ENCODE measurements at places on chromosomes 7 and 10. TPM values are rescaled to one million over a fixed set of nuclear protein-coding genes. Genes with fewer than 3 reads are reported as not detected.

DNA sequence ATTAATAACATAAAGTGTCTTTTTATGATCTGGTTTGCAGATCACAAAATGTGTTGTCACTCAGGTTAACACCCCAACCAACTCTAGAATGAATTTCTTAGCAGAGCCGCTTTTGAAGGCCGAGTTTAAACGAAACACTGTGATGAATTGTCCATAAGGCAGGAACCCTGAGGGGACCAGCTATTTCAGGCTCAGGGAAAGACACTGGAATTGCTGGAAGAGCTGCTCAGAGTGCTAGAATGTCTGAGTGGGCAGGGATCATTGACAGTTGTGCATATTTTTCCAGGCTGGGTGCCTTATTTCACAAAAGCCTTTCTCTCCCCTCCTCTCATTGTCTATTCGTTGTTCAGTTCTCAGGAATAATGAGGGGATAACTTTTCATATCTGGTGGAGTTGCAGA, 68.7 kb upstream of the PRKG1 start:
- DNase-seq, result no peak

DNA sequence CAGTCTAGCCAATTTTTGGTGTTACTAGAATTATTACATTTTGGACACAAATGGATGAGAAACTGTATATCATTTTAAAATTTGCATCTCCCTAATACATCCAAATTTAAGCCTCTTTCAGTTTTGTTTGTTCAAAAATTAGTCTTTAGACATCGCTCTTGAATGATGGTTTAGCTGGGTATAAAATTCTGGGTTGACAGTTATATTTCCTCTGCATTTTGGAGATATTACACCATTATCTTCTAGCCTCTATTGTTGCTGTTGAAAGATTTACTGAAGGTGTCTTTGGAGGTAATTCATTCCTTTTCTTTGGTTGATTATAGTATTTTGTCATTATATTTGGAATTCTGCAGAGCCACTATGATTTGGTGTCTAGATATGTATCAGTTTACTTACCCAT, 116.5 kb downstream of the COL26A1 start:
- DNase-seq, result no peak

- DNase-seq, result no peak
These were observed 25.6 kb downstream of the KCNH2 start for GRCh38 chr7:150952331-150953050.

DNA sequence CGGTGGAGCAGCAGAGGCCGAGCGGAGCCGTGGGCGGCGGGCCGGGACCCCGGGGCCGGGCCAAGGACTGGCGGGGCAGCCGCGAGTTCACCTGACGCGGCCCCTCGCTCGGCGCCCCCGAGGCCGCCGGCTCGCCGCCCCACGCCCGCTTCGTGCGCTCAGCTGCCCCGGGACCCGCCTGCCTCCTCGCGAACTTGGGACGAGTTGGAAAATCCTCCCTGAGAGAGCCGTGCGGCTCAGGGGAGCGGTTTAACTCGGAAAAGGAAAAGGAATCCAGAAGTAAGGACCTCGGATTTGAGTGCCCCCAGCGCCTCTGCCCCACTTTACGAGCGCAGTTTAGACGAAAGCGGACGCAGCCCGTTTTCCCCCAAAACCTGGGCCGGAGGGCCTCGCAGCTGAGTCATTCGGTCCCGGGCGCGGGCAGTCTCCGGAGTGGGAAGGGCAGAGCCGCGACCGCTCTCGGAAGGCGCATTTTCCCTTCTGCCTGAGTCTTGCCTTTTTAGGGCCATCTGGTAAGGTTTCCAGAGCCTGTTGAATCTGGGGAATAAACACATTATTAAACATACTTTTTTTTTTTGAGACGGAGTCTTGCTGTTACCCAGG, 744 bp downstream of the CREM start:
- DNase-seq, result peak; percentile 53

The DDX21 gene
- polyA plus RNA-seq, result 48.4 TPM

DNA sequence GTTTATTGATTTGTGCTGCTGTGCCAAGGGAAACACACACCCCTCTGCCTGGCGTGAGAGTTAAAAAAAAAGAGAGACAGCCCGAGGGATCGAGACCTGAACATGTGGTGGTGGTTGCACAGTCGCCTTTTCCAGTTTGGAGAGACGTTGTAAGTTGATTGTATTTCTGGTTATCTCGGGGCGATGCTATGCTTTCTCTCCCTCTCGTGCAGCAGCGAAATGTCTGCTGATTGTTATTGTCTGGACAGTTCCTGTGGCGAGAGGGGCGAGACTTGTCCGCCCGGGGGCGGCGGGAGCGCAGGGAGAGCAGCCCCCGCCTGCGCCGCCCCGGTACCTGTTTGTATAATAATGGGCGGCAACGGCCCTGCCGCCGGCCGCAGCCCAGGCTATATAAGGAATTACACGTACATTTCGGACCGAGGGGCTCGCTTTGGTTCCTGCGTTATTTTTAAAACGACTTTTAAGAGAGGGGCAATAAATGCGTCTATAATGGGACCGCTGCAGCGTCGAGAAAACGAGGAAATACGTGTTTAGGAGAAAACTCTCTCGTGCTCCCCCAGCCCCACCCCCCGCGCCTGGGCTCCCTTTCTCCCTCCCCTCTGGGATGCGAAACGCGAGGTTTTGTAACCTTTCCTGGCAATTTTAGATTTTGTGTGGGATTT, 1.7 kb downstream of the ZEB1 start:
- peak; percentile 47 for DNase-seq

DNA sequence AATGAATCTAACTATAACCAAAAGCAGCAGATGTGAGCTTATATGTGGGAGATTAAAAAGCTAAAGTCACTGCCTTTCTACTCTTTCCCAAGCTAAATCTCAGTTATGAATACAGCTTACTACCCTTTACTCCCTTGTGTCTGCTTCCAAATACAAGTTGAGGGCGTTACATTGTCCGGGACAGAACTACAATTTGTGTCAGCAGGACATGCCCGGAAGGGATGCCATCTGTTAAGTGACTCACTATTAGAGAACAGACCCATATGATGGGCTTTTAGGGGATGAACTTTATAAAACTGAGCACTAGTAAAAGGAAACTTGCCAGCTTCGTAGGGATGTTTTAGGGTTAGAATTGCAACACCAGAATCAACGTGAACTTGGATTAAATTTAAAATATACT, 299.7 kb upstream of the CSTF2T start:
- no peak for DNase-seq

DNA sequence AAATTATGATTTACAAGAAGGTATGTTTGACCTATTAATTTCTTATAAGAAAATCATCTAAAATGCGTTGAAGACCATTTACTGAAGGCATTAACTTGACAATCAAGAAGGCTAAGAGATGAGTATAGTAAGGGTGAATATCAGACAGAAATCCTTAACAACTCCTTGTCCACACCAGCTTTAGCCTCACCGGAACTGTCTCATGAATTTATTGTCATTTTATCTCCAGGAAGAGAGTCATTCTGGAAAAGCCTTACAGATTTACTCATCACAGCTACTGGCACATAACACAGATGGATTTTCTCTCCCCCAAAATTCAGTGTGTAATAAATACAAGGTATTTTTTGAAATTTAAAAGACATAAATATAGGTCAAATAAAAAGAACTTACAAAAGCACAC, 129.4 kb upstream of the LSM8 start:
- DNase-seq, result no peak

DNA sequence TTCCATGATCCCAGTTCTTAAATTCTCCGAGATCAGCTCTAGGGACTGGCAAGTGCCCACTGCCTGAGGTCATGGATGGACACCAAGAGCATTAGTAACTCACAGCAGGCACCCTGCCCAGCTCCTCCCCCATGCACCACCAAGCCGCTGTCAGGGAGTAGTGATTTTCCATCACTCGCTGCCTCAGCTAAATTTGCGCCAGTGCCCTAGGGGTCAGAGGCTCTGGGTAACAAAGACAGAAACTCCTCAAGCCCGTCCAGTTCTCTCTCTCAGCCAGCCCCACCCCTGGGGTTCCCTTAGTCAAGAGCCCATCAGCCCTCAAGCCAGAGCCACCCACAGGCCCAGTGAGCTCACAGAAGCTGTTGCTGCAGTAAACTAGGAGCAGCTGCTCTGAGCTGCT, 30.0 kb downstream of the PAX2 start:
- no peak for DNase-seq

The ANKRD30A gene
- not detected for polyA plus RNA-seq

DNA sequence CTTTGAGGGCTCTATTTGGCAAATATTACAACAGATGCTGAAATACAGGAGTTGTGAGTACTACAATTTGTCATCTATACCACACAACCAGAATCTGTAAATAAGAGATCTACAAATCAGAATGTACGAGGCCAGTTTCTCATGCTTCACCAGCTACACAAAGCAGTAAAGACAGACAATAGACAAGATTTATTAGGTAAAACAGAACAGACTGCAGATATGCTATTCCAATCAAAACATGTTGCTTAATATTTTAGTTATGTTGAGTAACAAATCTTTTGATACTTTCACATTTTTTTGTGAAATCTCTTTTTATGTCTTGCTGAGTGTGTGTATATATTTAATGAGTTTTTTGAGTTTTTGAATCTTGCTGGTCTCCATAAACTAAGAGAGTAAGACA, 109.1 kb downstream of the CHCHD3 start:
- DNase-seq, result no peak
